CD4-positive, alpha-beta T cell treated with Interleukin-17A for 4 hours (primary cell): ENCODE measurements at places on chromosomes 4 and X.

- DNase-seq = no peak
Observed at GRCh38 chr4:42985976-42986375, 93.5 kb downstream of the GRXCR1 start.

GRCh38 chr4:61527888-61528287 lies 327.8 kb downstream of the ADGRL3 start:
- no peak for DNase-seq

DNA sequence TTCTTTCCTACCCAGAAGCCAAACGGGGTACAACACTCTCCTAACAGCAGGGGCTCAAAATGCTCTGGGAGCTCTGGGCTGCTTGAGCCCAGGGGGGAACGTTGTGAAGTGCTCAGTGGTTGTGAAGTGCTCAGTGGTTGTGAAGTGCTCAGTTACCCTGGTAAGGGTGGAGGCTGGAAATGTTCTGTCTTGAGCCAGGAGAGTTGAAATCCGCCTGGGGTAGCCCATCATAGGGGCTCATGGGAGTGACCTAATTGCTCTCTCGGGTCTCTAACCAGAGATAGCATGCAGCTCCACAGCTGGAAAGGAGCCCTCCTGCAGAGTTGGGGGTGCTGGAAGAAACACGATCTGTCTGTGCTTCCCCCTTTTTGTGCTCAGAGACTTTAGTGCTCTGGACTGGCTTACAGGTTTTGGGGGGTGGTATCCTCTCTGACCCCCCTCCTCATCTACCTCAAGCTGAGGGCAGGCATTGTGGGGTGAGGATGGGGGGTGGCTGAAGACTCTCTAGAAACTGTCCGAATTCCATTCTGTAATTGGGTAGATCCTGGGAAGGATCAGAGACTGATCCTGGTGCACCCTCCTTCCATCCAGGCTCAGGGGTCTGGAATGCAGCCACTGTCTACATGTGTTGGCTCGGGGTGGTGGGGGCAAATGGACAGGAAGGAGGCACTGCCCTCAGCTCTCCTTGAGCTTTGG lies 2.7 kb downstream of the EFNB1 start:
- DNase-seq = no peak

- no peak for DNase-seq
Observed at GRCh38 chrX:33725535-33726210, 406.4 kb downstream of the FAM47A start.

DNA sequence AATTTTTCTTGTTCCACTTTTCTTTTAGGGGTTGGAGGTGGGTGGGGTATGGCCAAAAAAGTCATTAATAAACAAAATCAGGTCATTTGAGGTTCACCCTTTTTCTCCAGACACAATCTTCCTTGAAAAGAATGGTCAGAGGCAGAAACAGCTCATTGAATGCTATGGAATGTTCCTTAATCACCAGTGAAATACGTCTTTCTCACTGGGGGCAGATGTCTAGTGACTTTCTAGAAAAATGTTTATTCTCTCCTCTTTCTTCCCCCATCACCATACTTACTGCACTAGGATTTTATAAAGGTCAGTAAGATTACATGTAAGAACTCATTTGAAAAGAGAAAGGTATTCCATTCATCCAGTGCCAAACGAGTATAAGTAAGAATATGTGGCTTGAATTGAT lies 44.5 kb downstream of the MGST2 start:
- DNase-seq = no peak

DNA sequence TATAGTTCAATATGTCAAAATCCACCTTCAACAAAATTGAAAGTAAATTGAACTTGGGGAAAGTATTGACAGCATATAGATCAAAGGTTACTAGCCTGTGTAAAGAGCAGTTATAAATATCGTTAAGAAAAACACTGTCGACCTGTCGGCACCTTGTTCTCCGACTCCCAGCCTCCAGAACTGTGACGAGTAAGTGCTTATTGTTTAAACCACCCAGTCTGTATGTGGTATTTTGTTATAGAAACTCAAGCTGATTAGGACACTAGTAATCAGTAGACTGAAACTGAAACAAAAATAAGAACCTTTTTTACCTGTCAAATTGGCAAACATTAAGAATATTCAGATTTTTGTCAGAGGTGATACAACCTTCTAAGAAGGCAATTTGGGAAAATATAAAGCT lies 17.0 kb downstream of the HTT start:
- DNase-seq = no peak

GRCh38 chrX:38831949-38832348 lies 30.7 kb downstream of the MID1IP1 start:
- DNase-seq = no peak

- DNase-seq = no peak
Observed at GRCh38 chr4:67580577-67580976, 22.1 kb downstream of the STAP1 start.

- DNase-seq = no peak
Observed at GRCh38 chr4:7293703-7294102, 101.4 kb downstream of the SORCS2 start.

DNA sequence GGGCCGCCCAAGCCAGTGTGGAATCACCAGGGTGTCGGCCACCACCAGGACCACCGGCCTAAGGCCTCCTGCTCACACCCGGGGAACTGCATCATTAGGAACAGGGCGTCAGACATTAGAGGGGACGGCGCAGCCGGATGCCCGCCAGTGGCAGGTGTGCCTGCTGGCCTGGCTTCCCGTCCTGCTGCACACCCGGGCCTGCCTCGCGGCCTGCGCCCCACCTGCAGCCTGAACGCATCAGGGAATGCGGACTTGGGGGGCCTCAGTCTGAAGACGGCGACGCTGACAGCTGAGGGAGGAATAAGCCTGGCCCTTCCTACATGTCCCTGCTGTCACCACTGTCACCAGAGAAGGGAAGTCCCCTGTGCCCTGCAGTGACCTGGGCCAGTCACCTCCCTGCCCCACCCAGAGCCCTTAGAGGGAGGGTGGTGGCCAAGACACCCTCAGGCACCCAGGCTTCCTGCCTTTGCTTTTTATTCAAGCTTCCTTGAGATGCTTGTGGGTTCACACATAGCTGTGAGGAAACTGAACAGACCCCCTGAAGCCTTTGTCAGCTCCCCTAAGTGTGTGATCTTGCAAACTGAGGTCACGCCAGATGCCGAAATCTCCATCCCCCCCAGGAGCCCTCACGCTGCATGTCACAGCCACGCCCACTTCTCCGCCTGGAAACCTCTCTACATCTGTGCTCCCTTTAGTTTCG lies 3.2 kb downstream of the DGKQ start:
- no peak for DNase-seq

DNA sequence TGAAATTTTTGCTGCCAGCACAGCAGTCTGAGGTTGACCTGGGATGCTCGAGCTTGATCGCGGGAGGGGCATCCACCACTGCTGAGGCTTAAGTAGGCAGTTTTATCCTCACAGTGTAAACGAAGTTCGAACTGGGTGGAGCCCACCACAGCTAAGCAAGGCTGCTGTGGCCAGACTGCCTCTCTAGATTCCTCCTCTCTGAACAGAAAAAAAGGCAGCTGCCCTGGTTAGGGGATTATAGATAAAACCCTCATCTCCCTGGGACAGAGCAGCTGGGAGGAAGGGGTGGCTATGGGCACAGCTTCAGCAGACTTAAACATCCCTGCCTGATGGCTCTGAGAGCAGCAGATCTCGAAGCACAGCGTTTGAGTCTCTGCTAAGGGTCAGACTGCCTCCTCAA lies 314.6 kb downstream of the STPG2 start:
- DNase-seq = no peak

DNA sequence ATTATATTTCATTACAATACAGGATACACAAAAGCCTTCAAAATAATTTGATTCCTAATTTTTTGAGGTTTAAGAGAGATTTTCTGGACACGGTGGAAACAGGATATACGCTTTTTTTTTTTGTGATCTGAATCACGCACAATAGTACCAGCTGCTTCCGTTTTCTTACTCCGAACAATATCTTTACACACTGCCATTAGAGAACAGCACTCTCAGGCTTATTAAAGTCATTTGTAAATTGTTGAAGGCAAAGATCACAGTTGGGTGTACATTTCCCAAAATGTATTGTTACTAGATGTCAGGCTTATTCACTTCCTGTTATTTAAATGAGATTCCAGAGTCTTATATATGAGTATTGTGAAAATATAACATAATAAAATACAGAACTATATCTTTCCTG lies 71.5 kb downstream of the TMEM47 start:
- no peak for DNase-seq

GRCh38 chr4:101337688-101338087 lies 9.6 kb downstream of the PPP3CA start:
- no peak for DNase-seq

- no peak for DNase-seq
Observed at GRCh38 chr4:107733431-107733925, 13.4 kb upstream of the PAPSS1 start.

DNA sequence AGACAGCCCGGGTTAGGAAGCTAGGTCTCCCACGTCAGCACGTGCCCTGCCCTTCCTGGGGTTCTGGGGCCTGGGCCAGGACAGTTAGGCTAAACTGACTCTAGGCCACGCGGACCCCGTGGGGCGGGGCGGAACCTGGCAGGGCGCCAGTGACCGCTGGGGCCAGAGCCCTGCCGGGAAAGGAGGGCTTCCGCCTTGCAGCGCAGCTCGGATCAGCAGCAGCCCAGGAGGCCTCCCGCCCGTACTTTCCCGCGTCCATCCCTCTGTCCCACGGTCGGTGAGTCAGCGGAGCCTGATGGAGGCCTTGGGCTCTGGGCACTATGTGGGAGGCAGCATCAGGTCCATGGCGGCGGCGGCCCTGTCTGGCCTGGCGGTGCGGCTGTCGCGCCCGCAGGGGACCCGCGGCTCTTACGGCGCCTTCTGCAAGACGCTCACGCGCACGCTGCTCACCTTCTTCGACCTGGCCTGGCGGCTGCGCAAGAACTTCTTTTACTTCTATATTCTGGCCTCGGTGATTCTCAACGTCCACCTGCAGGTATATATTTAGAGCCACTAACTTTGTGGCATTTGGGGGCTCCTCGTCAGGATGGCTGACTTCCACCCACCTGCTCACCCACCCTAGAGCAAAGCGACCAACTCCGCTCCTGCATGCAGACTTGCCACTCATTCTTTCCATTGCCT lies at the start of gene SMIM10:
TSS of gene SMIM10 (plus strand) at position 191 of the 681 bp plus-strand sequence. CDS start at position 296, 105 bp downstream.
- DNase-seq = peak; percentile 8

DNA sequence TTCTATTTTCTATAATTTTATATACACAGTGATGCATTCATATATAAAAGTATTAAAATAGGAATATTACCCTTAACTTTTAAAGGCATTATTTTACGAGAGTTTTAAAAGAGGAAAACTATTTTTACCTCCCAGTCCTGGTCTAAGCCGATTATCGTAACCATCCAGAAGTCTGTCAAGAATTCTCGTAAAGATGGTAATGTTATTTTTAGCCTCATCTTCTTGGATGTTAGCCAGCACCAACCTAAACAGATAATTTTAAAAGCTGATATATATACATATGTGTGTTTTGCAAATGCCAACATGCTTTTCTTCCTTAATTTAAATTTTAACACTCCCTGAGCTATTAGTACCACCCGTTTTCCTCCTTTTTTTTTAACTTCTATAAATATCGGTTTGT lies 4.0 kb downstream of the GABRA2 start:
- no peak for DNase-seq

- DNase-seq = no peak
Observed at GRCh38 chr4:57614257-57614932, 504.2 kb upstream of the IGFBP7 start.

GRCh38 chrX:23659339-23659738 lies 8.0 kb upstream of the PRDX4 start:
- no peak for DNase-seq

- no peak for DNase-seq
Observed at GRCh38 chr4:98583265-98583664, 75.1 kb downstream of the TSPAN5 start.

DNA sequence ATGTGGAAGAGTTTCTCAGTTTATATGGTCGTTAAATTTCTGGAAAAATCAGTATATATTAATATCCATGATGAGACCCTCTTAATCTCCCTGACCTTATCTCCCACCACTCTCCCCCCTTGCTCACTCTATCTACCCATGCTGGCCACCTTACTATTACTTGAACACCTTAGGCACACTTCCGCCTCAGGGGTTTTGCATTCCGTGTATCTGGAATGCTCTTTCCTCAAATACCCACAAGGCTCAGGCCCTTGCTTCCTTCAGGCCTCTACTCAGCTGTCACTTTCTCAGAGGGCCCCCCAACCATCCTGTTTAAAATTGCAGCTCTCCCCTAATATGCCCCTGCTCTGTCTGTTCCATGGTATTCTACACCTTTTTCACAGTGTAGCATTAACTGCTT lies 1.9 kb downstream of the KANTR start:
- DNase-seq = no peak

DNA sequence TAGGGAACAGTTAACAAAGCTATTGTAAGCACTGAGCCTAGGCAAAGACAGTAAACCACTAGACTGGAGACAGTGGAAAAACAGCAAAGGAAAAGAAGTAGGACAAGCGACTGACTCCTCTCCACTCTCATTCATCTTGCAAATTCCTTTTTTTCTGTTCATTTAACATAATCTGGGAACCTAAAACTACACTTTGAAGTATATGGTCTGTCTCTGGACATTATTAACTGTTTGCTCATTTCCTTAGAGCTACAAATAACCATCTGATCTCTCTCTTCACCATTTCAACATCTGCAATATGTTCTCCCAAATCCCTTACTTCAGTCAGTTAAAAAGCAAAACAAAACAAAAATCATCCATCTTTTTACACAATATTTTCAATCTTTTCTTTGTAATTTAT lies 642 bp downstream of the HMGN5 start:
- DNase-seq = no peak

DNA sequence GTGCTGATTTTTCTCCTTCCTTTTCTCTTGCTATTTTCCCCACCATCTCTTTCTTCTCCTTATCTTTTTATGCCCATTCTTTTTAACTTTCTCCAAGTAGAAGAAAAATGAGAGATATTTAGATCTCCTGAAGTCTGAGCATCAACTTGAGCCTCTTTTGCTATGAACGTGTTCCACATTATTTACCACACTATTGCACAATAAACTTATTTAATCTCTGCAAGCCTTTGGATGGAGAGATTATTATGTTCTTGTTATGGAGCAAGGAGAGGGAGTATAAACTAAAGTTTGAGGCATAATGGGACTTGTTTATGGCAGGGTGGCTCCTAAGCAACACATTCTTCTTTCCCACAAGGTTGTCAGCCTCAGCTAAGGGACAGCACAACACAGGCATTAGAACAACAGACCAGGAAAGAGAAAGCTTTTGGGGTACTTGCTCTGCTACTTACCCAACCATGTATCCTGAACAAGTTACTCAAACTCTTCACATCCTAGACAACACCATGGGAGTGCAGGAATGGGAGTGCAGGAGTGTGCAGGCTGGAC lies 365.5 kb upstream of the BOD1L1 start:
- DNase-seq = no peak
